ENCODE measurements at places on chromosomes 16 and 17.

GRCh38 chr16:29987371-29988085 is 7.9 kb downstream of the HIRIP3 start:
- no peak for DNase-seq

- no peak for DNase-seq
Observed at GRCh38 chr16:23924128-23924527, 88.3 kb downstream of the PRKCB start.

DNA sequence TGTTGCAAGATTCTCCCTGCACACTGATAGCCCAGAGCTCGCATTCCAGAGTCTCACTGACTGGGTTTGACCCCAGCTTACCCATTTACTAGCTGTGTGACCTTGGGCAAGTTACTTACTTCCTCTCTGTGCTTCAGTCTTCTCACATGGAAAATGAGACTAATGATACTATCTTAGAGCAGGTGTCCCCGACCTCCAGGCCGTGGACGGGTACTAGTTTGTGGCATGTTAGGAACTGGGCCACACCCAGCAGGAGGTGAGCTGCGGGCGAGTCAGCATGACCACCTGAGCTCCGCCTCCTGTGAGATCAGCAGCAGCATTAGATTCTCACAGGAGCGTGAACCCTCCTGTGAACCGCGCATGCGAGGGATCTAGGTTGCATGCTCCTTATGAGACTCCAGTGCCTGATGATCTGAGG is 15.8 kb downstream of the ANKFY1 start:
- DNase-seq = no peak

GRCh38 chr17:38709104-38709820 is 4.2 kb downstream of the MLLT6 start:
- DNase-seq = no peak

- DNase-seq = no peak
Observed at GRCh38 chr17:32586666-32587065, 99.9 kb downstream of the CDK5R1 start.

Data from esophagus squamous epithelium (tissue), 5 donors.